ENCODE measurements at places on chromosomes 5 and 9.

DNA sequence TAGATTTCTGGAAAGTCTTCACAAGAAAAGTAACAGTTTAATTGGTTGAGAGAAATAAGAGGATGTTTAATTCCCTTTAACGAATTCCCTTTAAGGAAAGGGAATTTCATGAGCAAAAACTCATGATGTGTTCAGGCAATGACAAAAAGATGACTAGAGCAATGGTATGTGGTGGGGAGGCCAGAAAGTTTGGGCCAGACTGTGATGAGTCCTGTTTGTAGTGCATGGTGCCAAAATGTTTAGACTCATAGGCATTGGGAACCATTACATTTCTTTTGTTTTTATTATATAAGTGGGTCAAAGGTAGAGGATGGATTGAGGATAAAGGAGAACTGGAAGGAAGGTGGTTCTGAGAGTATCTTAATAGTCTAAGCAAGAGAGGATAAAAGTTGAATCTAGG, 10.9 kb downstream of the CNTRL start:
- no peak for DNase-seq

DNA sequence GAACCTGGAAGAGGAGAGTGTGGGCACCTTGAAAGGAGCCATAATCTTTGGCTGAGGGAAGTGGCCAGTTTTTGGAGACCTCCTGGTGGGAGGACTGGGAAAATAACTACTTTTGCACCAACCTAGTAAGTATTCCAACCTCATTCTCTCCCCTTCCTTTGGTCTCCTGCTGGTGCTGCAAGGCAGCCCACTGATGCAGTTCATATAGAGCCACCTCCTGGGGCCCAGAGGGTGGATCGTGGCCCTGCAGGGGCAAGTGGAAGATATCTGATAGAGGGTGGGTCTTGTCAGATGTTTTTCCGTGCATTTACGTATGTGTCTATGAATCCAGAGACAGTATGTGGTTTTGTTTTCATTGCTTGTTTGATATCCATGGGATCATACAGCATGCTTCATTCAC, 172.8 kb upstream of the PITX1 start:
- DNase-seq, result no peak

DNA sequence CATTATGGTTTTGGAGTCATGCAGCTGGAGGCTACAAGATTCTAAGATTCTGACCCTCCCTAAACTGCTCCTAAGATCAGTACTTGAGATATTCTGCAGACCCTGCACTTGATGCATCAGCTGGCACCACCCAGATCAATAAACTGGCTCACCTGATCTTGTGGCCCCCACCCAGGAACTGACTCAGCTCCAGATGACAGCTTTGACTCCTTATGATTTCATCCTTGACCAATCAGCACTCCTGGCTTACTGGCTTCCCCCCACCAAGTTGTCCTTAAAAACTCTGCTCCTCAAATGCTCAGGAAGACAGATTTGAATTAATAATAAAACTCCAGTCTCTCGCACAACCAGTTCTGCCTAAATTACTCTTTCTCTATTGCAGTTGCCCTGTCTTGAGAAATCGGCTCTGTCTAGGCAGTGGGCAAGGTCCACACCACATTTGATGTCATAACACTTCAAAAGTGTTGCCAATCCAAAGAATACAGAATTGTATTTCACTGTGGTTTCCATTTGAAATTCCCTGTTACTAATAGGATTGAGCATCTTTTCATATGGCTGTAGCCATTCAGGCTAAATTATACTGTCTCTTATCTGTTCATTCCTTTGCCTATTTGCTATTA, 14.8 kb upstream of the SLC30A5 start:
- DNase-seq, result no peak

- DNase-seq, result no peak
These were observed 110.4 kb upstream of the LIFR start for GRCh38 chr5:38666668-38667498.

DNA sequence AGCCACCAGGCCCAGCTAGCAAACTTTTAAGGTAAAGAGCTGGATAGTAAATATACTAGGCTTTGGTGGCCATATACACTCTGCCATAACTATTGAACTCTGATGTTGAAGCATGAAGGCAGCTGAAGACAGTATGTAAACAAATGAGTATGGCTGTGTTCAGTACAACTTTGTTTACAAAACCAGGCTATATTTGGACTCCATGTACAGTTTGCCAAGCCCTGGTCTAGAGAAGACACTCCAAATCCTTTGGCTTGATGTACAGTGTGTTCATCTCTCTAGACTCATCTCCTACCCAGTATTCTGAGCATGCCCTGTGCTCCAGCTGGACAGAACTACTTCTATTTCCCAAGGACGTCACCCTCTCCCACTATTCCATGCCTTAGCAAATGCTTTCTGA, 54.3 kb upstream of the MEGF10 start:
- DNase-seq, result no peak

GRCh38 chr9:135976944-135977343, 15.8 kb upstream of the UBAC1 start:
- DNase-seq, result no peak

DNA sequence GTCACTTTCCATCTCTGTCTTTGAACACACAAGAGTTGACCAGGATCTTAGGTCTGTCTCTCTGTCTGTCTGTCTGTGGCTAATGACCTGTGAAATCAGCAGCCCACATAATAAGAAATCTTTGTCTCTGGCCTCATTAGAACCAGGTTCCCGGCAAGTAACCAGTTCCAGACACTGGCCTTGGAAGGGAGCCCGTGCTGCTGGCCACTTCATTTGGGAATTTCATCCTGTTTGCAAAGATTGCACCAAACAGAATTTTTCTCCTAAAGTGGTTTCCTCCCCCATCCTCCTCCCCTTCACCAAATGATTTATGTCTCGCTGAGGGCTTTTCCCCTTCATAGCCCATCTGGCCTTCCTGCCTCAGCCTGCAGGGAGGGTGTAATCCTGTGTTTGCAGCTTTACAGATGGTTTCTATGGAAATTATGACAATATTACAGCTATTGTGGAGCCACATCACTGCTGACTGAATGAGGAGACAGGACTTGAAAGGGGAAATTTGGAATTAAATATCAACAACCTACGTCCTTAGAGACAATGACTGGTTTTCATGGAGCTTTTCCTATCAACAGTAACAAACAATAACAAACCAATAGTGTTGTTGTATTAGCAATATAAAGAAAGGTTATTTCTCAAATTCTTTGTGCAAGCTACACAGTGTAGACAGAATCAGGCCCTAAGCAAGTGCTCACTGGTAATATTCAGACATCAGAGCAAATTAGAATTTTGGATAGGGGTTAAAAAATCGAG, 25.7 kb downstream of the DPYSL3 start:
- DNase-seq, result no peak

DNA sequence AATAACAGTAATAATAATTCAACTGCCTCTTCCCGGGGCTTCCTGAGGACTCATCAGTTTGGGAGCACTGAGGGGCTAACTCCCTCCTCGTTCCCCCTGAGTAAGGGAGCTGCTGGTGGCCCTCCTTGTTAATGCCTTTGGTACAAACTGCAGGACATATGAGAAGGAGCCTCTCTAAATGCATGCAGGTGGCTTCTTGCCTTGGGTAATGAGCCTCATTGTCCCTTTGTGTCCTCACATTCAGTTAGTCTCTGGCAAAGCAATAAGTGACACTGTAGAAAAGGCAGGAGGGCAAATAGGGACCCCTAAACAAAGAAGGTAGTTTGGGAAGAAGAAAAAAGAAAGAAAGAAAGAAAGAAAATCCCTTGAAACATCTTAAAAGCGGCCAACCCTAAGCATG, 95.4 kb upstream of the ERCC6L2 start:
- DNase-seq, result no peak

DNA sequence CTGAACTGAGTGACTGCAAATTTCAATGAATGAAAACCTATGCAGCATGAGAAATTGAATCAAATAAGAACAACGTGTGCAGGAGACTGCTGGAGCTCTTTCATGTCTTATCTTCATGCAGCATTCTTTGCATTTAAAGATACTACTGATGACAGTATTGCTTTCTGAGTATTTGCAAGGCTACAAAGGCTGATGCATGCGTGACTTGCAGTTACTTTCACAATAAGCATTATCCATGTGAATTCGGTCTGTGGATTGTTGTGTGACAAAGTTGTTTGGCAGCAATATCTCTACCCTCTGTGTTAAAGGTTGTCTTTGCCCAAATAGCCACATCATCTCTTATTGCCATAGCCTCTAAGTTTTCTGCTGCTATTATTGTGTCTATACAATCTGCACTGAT, 102.1 kb upstream of the FBXL17 start:
- no peak for DNase-seq

DNA sequence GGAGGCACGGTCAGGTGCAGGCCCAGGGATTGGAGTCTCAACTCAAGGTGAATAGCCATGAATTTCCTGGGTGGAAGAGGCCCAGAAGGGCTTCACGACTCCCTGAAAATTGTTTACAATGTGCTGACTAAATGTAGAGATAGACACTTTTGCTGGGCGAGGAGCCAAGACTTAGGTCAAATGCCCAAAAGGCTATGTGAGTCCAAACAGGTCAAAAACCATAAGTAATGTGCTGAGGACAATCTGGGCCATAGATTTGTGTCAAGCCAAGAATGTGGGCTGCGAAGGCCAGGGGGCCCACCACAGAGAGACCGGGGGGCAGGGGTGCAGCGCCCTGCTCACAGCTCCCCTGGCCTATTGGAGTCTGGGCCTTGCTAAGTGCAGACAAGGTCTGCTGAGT, 197.8 kb downstream of the HSPA4 start:
- no peak for DNase-seq

- DNase-seq, result no peak
These were observed 99.5 kb downstream of the USP20 start for GRCh38 chr9:129934780-129935179.

GRCh38 chr9:76896035-76896434, 9.9 kb downstream of the PRUNE2 start:
- DNase-seq, result no peak

DNA sequence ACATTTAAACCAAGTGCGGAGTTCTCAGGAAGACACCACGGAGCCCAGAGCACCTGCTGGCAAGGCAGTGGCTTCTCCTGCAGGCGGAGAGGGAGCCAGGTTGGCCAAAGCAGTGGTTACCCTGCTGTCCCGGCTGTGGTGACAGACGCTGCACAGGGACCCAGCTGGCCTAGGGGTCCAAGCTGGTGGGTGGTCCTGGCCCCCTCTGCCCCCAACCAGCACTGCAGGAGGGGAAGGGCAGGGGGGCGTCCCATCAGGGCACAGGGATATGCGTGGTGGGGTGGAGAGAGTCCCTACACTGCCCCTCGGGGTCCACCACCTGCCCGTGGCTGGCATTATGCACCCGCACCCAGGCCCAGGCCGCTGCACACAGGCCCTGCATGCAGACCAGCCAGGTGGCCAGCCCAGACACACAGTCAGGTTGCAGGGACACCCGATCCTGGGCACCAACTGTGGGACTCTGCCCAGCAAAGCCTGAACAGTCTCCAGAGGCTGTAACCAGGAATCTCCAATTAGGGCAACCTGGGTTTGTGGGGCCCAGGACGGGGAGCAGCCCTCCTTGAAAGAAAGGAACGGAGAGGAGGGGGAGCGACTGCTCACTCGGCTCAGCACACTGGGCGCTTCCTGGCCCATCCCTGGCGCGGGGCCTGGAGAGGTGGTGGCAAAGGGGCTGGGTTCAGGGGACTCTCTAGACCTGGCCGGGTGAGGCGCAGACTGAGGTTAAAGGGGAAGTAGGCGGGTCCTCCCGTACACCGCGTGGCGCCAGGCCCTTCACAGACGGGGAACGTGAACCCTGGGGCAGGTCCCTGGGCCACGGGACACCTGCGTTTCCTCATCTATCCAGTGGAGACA, 46.3 kb downstream of the NACC2 start:
- peak; percentile 28 for DNase-seq

DNA sequence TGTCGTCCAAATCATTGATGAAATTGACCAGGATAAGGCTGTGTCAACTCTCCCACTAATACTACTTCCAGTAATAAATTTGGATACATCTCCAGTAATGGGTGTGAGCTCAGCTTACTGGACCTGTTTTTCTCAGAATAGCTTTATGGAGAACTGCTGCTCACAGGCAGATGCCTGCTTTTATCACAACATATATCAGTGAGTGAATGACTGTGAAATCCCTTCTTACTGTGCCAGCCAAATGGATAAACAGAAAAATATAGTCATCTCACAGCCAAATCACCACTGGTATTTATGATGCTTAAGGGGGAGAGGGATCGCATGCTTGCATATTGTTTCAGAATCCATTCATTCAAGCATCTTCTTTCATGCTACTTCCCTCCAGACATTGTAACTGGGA, 148.4 kb upstream of the PAPPA start:
- DNase-seq, result no peak

GRCh38 chr5:151863566-151863965, 61.1 kb downstream of the GLRA1 start:
- no peak for DNase-seq

DNA sequence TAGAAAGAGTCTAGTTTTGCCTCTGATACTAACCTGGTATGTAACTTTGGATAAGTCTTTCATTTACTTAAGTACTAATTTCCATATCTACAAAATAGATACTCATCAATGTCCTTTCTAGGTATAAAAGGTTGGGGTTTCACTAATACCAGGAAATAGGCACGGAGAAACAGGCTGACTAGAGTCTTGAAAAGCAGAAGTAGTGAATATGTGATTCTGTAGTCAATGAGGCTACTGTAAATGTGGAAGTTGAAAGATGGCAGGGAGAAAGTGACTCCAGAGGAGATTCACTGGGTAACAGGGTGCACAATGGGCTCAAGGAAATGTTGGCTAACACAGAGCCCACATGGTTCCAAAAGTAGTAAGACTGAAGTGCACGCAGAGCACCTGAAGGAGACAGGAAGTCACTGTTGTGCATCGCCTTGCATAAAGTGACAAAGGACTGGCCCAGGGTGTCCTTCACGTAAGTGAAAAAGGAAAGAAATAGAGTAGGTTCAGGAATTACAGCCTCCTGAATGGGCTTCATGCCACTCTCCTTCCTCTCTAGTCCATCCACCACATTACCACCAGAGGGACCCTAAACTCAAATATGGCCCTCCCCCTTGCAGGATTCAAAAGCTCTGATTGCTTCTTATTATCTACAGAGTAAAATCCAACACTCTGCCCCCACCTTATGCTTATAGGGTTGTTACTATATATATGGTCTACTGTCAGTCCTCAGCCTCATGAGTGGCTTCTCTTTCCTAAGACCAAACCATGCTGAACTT, 288.0 kb upstream of the SMARCA2 start:
- peak; percentile 16 for DNase-seq

DNA sequence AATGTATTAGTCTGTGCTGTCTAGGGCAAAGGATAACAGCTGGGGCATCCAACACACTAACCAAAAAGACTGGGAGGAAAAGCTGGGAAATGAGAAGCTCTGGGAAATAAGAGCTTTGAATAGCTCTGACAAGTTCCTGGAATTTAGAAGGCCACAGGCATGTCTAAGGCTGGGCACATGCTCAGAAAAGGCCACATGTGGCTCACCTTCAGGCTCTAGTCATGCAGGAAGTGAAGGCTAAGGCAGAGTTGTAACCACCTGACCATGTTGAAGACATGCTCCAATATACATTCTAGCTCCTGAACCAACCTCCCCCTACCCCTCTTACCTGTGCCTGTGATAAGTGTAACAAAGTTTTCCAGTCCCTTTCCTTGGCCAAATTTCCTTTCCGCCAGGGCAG, 31.7 kb downstream of the CLTA start:
- no peak for DNase-seq

DNA sequence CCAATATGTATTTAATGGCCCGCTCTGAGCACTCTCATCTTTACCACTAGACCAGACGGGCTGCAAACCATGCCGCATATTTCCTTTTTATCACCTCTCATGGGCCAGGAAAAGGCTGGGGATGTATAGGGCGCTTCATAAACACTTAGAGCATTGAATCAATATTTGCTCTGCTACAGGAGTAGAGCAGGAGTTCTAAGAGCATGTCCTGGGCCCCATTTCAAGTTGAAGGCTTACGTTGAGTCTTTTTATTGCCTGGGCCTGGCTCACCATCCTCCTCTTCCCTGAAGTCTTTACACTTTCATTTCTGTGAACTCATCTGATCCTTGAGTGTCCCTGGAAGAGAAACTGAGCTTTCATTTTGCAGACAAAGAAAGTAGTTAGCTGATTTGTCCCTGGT, 112.4 kb downstream of the FSTL4 start:
- no peak for DNase-seq

Data from CD4-positive, alpha-beta T cell treated with Interleukin-1 beta for 1 hour (primary cell).